ENCODE measurements at places on chromosomes 1 and 21.

GRCh38 chr1:42368096-42368795, 12.3 kb upstream of the RIMKLA start:
- no peak for DNase-seq

DNA sequence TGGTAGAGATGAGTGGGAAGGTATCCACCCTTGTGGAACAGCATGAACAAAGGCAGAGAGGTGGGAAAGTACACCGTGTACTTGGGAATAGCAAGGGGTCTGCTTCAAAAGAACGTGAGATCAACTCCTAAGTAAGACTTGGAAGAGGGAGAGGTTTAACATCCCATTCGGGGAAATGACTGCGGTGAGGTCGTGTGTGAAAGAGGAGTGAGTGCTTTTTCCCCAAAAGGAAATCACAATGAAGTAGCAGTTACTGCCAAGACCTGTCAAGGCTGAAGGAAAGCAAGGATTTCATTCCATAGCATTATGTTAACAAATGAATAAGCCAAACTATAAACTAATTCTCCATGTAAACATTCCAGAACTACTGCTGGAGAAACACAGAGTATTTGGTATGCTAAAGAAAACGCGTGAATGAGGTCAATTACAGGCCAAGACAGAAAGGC, 20.0 kb upstream of the SYDE2 start:
- DNase-seq: no peak

DNA sequence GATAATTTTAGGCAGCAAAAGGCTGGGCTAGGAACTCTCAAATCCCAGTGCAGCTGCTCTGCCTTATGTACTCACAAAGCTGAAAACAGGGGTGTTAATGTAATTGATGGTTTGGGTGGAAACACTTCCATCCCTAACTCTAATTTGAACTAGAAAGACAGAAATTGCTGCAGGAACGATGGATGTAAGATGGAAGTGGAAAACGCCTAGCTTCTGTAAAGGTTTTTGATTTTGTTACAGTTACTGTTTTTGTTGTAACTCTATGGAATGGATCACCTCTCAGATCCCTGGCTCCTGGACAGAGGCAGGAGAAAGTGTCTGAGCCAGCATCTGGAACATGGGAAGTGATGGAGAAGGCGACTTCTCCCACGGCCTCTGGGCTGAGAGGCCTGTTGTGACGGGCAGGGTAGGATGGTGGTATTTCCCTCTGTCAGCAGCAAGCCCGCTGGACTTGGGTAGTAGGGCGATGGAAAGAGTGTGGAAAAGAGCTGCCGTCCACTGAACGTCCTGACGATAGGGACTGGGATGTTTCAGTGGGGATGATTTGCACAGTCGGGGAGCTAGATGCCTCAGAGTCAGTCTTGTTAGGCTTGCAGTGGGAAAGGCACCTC, 1.6 kb downstream of the TRAF5 start:
- no peak for DNase-seq

GRCh38 chr21:16308269-16308668, 578.5 kb downstream of the USP25 start:
- DNase-seq: peak; percentile 3

DNA sequence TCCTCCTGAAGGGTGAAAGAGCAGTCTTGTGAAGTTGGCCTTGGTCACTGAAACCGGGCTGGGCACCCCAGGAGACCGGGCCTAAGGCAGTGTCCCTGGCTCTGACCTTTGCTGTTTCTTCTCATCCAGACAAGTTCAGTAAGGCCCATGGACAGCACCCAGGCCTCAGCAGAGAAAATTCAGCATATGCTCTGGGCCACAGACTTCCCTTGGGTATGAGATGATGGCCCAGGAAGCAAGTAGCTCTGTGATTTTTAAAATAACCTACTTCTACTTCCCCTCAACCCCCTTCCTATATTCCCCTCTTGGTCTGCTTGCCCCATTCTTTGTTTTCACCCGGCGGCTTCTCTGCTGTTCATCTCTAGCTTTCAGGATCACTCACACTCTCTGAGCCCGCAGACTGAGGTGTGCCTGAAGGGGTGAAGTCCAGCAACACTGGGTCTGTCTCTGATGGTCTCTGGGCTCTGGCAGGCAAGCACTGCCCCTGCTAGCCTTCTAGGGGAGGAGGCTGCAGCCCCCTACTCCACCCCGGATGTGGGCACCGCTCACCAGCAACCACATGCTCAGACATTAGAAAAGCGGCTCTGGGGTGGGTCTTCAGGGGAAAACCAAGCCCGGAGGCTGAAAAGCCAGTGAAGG, 2.9 kb upstream of the GPR25 start:
- DNase-seq: no peak

GRCh38 chr1:25467193-25467592, 36.5 kb downstream of the MACO1 start:
- DNase-seq: no peak

GRCh38 chr1:244022311-244022710, 28.8 kb upstream of the ZBTB18 start:
- DNase-seq: no peak

DNA sequence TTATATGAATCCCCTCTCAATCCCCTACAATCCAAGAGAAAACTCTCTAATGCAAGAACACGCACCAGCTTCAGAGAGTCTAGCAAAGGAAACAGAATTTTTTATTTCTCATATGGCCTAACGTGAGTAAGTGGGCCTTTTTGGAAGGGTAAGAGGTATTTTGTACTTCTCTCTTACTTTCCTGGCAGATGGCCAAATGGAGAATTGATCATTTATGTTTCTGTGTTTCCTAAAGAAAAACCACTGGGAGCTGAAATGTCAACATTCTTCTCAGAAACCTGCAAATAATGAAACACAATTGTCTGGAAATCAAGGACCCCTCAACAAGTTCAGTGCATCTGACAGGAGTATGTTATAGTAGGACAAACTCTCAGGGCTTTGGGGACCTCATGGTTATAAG, 176.4 kb upstream of the C8B start:
- DNase-seq: no peak

DNA sequence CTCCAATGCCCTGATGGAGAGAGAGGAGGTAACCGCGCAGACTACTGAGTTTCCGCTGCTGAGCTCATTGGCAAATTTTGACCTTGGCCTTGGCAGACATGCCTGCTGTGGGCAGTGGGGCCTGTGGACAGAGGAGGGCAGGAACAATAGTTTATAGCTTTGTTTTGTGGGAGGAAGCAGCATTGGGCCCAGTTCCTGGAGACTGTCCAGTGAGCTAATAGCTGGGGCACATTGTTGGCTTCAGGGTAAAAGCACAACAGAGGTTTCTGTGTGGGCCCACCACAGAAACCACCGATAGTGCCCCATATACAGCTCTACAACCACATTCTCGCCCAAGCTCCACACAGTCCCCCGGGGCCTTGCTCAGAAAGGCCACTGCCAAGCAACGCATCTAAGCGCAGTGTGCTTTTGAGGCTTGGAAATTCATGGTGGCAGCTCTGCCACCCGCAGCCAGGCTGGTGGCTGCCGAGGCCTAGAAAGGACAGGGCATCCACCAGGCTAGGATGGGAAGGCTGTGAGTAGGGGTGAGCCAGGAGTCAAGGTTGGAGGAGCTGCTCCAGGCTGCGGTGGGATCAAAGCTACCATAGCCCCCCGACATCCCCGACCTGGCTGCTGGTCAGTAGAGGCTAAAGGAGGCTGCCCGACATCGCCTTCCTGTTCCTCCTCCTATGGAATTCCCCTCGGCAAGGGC, 43.2 kb downstream of the NEK2 start:
- no peak for DNase-seq

- DNase-seq: no peak
These were observed 3.0 kb downstream of the RBBP5 start for GRCh38 chr1:205118752-205119151.

DNA sequence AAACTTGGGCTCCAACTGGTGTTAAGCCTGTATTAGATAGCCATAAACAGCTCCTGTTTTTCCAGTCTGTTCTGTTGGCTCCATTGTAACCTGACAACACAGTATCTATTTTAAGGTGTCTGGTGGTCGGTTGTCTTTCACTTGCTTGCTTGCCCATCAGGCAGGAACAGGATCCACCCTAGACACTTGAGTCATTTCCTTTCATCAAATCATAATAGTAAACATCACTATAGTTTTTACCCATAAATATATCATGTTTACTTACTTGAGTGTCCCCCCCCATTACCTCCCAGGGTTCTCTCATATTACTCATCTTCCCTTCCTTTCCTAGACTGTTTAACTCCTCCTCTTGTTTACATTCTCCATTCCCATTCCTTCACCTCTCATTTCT, 2.9 kb downstream of the DDI2 start:
- DNase-seq: no peak

DNA sequence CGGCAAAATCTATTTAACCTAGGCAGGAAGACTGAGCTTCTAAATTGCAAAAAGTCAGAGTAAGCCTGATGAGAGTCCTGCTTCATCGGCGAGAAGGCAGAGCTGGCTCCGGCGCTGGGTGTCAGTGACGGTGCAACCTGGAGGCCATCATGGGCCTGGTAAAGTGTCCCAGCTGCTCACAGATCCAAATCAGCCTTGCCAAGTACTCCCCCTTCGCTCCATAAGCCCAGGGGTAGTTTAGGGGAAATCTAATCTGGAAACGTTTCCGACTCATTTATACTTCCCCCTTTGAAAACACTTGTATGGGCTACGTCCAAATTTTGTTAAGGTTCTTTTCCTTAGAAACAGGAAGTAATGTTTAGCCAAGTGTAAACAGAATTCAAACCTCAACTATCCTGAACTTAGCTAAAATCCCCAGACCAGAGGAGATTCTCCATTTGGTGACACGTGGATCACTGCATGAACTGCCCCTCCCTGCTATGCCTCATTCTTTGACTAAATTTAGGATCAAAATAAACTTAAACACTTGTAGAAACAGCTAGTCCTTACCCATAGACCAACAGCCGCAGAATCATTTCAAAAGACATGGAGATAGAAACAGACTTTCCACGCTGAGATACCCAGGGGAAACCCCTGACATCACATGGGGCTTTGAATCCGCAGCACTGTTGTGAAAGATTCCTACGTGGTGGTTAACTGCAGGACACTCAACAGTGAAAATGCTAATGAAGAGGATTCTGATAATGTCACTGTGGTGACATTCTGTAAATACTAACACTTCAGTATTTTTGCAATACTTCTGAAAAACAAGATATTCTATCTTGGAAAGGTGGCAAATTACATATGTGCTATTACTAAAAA, 172.7 kb downstream of the TGFBR3 start:
- DNase-seq: no peak

DNA sequence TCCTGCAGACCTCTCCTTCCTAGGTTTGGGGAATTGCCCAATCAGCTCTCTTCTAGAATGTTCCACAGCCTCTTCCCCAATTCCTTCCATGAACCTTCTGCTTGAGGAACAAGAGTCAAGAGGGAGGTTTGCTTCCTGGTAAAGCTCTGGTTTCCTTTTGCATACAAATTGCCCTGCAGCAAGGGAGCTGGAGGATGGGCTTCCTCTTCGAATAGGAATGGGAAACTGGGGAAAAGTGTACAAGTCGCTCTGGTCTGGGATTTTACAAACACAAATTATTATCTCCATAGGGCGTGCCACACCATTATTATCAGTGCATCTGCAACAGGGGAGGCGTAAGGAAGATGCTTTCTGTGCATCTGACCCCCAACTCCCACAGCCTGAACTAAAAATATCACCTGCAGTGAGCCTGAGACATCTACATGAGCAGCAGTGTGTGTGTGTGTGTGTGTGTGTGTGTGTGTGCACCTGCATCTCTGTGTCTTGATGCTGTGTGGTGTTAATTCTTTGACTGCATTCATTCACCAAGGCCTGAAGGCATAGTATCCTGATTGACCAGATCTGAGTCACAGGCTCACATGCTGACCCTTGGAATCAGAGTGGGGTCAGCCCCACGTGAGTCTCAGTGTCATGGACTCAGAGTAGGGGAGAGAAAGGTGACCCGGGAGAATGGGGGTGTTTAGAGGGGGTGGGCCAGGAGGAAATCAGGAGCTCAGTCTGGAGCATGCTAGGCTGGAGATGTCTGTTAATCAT, 272.9 kb downstream of the KAZN start:
- DNase-seq: no peak

GRCh38 chr1:82268826-82269225, 468.1 kb downstream of the ADGRL2 start:
- no peak for DNase-seq

- DNase-seq: no peak
These were observed 37.2 kb downstream of the SCCPDH start for GRCh38 chr1:246761396-246761795.

- no peak for DNase-seq
These were observed 14.8 kb downstream of the PSEN2 start for GRCh38 chr1:226884966-226885820.

DNA sequence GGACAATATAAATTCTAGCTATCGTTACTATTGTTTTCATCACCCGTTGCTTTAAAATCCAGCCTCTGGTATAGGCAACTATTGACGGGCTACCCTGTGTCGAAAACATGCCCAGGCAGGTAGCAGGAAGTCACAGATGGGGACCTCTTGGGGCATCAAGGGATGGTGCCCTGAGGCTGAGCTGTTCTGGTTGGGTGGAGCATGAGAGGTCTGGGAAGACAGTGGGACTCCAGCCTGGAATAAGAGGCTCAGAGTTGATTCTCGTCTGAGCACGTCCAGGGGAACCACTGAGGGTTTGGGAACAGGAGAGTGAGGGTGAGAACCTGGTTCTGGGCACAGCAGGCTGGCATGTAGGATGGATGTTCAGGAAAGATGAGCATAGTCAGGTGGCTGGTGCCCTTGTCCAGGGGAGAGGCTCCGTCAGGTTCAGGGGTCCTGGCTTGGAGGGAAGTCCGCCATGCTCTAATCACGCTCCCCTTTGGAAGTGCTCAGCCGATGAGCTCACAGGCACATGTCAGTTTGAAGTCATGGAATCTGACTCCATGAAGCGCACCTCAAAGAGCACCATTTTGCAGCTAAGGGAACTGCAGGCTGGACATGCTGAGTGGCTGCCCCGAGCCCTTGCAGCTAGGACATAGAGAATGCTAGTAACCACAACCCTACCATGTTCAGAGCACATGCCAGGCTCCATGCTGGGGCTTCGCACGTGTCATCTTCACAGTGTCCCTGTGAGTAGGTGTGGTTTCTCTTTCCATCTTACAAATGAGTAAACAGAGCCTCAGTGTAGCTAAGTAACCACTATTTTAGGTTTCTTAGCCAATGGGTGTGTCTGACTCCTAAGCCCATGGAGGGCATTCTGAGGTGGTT, 21.0 kb downstream of the PCSK9 start:
- no peak for DNase-seq

DNA sequence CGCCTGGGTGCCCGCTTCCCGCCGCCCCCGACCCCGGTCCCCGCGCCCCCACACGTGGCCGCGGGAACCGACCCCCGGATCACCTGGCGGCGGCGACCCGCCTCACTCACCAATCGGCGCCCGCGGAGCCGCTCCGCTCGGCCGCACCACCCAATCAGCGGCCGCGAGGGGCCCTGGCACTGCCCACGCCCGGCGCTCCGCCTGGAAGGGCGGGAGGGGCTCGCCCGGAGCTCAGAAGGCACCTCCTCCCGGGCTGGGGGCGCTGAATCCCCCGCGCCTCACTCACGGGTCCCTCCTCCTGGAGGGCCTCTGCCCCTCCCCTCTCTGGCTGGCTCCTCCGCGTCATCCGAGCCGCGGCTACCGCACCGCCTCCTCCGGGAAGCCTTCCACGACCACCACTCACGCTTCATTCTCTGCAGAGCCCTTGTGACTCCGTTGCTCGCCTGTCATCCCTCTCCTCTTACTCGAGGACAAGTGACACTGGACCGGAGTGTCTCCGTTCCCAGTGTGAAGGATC, 374 bp downstream of the SH2D5 start:
- DNase-seq: peak; percentile 79

GRCh38 chr1:34915521-34915920, 13.9 kb downstream of the DLGAP3 start:
- DNase-seq: no peak

- no peak for DNase-seq
These were observed 38.0 kb upstream of the RASAL2 start for GRCh38 chr1:178055779-178056471.

- DNase-seq: no peak
These were observed 28.3 kb upstream of the DYNLT5 start for GRCh38 chr1:66723985-66724384.

GRCh38 chr1:41537788-41538351, 53.4 kb upstream of the EDN2 start:
- peak; percentile 42 for DNase-seq
